ENCODE measurements at places on chromosomes 2 and 18. TPM values are rescaled to one million over a fixed set of nuclear protein-coding genes. Genes with fewer than 3 reads are reported as not detected.

Gene APOB
- total RNA-seq, result not detected

Gene CGREF1
- not detected for total RNA-seq

Gene CAPN13
- total RNA-seq, result not detected

Gene PTH2R
- 0.48 TPM for total RNA-seq

Gene C2orf92
- total RNA-seq, result 0.24 TPM

Gene KLF11
- total RNA-seq, result 10.0 TPM

Gene UPP2
- not detected for total RNA-seq

Gene PARD6G
- total RNA-seq, result 20.2 TPM
